Stimulated activated CD4-positive, alpha-beta T cell treated with anti-CD3 and anti-CD28 coated beads, Interleukin-1b, Interleukin-23, amount 100 ng/mL, for 1 hour (primary cell): ENCODE measurements at places on chromosomes 11 and 22.

GRCh38 chr11:79937676-79938334 lies 497.0 kb upstream of the TENM4 start:
- no peak for DNase-seq

DNA sequence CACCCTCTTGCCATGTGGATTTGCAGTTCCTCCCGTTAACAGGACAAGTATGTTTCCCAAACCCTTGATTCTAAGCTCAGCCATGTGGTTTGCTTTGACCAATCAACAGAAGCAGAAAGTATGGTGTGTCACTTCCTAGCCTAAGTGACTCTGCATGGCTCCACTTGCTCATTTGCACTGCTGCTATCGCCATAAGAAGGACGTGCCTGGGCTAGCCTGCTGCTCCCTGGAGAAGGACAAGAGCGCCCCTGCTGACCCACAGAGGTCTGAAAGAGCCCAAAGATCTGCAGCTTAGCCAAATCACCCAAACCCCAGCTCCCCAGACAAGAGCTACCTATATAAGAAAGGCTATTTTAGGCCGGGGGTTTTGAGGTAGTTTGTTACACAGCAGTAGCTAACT lies 18.0 kb downstream of the TBRG1 start:
- DNase-seq, result no peak

DNA sequence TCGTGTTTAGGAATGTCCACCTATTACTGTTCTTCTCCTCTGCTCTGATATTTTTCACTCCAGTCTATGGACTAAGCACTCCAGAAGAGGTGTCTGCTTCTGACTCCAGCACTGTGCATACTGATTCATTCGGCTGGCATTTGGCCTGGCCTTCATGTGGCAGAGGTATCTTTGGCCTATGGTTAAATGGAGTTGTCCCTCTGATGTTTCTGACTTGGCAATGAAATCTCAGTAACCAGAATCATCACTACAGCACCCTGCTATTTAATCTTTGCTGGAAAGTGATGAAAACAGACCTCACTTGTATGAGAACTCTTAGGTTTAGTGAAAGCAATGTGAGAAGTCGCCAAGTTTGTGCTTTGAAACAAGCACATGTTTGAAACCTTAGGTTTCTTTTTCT lies 155.2 kb downstream of the MAML2 start:
- DNase-seq, result no peak

- no peak for DNase-seq
Measured at GRCh38 chr11:70365544-70365927, 32.8 kb upstream of the CTTN start.

DNA sequence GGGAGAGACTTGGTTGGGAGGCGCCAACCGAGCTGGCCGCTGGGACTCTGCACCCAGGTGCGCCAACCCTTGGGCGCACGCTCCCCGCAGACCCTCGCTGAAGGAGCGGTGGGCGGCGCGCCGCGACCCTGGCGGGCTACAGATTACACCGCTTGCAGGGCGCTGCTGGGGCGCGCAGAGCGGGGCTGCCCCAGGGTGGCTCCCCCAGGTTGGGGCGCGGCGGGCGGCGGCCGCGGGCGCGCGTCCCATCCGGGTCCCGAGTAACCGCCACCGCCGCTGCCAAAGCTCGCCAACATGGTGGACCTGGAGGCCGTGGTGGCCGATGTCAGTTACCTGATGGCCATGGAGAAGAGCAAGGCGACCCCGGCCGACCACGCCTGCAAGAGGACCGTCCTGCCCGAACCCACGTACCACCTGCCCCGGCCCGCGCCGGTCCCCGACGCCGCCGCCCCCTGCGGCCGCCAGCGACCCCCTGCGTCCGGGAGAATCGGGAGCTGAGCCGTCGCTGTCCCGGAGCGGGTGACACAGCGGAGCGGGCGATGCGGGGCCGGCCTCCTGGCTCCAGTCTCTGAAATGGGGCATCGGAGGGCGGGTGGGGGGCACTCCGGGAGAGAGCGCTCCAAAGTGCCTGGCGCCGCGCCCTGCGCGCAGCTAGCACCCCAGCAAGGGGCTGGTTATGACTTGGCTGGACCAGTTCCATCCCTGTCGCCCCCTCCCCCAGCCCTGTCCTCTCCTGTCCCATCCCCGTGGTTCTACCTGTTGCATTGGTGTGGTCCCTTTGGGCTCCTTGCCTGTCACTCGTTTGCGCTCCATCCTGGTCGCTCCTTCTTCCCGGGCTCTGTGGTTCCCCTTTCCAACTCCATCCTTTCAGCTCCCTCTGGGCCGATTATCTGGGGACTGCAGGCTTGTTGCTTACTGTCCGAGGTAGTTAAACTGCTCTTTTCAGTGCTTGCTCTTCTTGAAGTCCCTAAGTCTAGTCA lies 143.3 kb upstream of the GRK3 start:
- DNase-seq, result no peak

GRCh38 chr11:36346562-36347383 lies 50.7 kb downstream of the PRR5L start:
- no peak for DNase-seq

DNA sequence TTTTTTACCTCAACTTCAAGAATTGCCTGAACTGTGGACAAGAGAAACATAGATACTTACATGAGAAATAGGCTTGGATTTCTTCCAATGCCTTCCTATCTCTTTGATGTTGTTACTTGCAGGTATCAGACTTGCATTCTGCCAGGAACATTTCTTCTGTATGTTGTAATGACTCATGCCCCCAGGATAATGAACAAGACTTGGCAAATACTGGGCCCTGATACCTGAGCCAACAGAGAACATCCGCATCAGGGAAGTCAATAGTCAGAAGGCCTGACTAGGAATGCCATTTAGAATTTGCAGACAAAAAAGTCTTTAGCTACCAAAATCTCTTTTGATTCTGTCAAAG lies 273.7 kb upstream of the KIRREL3 start:
- DNase-seq, result no peak

DNA sequence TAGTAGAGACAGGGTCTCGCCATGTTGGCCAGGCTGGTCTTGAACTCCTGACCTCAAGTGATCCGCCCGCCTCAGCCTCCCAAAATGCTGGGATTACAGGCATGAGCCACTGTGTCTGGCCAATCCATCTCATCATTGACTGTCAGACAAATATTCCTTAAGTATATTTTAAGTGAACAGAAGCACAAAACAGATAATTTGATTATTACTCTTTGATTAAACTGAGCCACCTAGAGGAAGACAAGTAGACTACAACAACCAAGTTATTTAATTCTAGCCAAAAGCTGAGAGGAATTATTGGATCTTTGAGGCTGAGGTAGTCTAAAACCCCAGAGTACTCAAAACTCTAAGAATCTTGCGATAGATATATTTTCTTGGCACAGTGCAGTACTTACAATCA lies 1.2 kb downstream of the ACRV1 start:
- DNase-seq, result no peak

GRCh38 chr11:17546240-17546639 lies 819 bp upstream of the OTOG start:
- DNase-seq, result no peak
